ENCODE measurements at places on chromosomes 1 and 21. TPM values are rescaled to one million over a fixed set of nuclear protein-coding genes. Genes with fewer than 3 reads are reported as not detected.

Gene OR10J4
- total RNA-seq: not detected

Gene MMEL1
- not detected for total RNA-seq

Gene OLFML2B
- not detected for total RNA-seq

Gene FOXO6
- 0.55 TPM for total RNA-seq

Gene CIART
- 0.20 TPM for total RNA-seq

Gene OR2G3
- total RNA-seq: not detected

Gene HAO2
- not detected for total RNA-seq

DNA sequence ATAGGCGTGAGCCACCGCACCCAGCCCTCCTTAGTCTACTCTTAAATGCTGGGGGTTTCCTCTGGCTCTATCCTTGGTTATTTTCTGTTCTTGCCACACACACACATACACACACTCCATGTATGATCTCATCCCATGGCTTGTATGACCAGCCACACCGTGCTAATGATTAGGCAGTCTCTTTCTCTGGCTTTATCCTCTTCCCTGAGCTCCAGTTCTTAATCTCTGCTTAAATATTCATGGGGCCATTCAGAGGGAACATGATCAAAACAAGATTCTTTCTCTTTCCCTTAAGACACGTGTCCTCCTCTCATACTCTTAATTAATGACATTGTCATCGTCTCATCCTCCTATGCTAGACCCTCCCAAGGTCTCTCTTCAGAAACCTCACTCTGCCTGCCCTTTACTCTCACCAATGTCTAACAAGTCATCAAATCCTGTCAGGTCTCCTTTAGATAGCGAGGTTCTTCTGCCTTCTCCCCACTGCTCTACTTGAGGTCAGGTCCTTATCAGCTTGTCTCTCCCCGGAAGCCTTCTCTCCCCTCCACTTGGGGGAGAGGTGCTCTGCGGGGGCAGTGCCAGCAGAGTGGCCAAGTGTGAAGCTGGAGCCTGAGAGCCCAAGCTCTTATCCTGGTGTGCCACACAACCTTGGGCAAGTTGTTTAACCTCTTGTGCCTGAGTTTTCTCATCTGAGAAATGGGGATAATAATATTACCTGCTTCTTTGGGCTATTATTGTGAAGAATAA is 83.0 kb upstream of the GNG12 start:
- DNase-seq: no peak

DNA sequence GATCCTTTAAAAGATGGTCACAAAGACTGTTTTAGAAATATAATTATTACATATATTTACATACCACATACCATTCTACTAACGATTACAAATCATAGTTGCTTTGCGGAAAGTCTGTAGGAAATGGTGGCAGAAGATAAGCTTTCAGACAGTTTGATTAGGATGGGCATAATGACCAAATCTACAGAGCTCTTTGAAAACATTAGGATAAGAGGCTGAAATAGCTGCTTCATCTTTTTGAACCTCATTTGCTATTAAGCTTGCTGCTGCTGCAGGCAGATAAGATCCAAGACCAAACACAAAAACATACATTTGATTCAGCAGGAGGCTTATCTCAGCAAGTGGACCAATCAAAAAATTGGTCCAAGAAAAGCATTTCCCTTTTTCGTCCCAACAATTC is 47.1 kb downstream of the DDAH1 start:
- no peak for DNase-seq

- no peak for DNase-seq
These were observed 151.9 kb downstream of the TNFSF18 start for GRCh38 chr1:172898866-172899265.

DNA sequence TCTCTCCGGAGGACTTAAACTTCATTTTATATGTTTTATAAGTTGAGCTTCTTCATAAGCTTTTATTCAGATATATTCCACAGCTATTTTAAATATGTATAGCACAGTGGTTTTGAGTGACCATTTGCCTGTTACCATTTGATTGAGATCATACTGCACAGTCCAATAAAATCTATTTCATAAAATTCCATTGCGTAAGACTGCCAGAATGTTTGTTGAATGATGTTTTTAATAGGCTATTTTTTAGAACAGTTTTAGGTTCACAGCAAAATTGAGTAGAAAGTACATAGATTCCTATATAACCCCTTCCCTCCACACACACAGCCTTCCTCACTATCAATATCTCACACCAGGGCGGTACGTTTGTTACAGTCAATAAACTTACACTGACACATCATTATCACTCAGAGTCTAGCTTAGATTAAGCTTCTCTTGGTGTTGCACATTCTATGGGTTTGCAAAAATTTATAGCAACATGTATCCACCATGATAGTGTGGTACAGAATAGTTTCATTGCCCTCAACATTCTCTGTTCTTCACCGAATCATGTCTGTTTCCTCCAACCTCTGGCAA is 207.9 kb downstream of the TPR start:
- no peak for DNase-seq

GRCh38 chr1:159916242-159917051 is 8.9 kb downstream of the TAGLN2 start:
- no peak for DNase-seq

DNA sequence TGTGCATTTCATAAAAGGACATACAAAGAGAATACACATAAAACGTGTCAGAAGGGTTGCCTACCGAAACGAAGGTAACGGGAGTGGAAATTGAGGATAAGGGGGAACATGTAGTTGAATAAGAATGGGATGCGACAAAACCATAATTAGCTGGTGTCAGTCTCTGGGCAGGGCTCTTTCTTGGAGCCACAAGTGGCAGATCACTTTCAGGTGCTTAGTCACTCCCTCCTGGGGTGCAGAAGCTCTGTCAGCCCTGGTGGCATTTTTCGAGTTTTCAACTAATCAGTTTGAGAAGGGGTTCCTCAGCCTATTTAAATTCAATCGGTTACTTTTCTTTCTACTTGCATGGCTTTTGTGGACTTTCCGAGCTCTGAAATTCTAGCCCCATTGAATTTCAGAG is 133.9 kb upstream of the IGSF21 start:
- DNase-seq: no peak

DNA sequence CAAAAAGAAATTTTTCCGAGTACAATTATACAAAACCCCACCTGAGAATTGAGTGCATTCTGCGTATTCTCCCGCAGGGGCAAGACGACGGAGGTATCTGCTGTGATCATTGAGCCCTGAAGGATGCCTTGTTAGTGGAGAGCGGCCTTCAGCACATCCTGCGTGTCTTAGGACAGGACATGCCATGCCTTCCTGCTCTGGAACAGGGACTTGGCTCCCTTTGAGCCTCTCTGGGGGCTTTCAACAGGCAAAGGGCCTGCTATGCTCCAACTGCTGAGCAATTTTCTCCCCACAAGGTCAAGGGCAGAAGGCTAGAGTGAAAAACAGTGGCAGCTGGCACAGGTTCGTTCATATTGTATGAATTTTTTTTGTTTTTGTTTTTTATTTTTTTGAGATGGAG is 52.4 kb downstream of the TOR1AIP2 start:
- no peak for DNase-seq

- DNase-seq: no peak
These were observed 47.5 kb downstream of the CBS start for GRCh38 chr21:43027846-43028731.

- DNase-seq: no peak
These were observed 936.7 kb upstream of the TMPRSS15 start for GRCh38 chr21:19340303-19340702.

DNA sequence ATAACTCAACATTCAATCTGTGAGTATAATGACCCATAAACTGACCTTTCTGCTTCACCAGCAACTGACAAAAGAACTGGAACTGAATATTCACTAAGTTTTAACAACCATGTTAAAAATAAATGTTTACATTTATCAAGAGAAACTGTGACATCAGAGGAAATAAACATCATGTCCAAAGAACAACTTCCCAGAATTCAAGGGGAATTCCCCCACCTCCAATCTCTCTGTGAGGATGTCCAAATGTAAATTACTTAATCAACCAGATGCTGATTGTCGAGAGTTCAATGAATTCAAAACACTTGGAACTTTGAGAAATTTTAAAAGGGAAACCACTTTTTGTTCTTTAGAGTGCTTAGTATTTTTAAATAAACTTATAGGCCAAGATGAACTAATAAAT is 365.6 kb upstream of the ADGRL2 start:
- no peak for DNase-seq

DNA sequence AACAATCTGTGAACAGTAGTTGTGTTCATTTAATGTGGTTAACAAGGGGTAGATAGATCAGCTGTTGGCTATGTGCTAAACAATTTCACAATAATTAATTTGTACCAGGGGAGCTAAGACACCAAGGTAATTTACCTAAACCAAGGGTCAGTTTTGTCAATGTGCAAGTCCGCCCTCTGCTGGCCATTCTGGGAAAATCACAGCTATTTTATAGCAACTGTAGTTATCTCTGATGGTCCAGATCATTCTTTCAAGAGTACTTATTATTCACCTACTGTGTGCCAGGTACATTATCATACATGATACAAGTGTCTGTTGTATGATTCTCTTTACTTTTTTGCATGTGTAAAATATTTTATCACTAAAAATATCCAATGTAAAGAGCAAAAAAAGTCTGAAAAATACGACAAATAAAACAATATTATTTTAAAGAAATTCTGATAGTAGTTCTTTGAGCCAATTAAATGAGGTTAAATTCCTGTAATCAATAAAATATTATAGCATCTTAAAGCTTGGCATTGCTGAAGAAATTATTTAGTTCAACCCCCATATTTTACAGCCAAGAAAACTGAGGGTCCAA is 312.3 kb upstream of the FAM78B start:
- DNase-seq: peak; percentile 18

- DNase-seq: no peak
These were observed 48.4 kb downstream of the CCN1 start for GRCh38 chr1:85628791-85629531.

- DNase-seq: no peak
These were observed 48.9 kb downstream of the INKA2 start for GRCh38 chr1:111690306-111690617.

DNA sequence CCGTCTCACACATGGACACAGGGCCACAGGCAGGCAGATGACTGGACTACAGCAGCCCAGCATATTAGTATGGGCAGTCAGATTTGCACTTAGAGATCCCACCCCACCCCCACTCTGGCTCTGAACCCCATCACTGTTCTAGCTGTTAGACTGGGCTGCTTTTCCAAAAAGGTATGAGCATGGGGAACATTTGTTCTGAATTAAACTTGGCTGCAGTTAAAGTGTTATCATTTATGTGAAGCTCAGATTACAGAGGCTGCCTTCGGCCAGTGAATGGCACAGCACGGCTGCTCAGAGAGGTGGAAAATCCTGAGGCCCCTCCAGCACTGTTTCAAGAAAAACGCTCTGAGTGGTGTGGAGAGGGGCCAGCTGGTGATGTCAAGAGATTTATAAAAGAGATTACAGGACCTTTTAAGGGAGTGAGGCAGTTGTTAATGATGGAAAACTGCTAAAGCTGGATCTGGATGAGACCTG is 6.9 kb upstream of the NOS1AP start:
- no peak for DNase-seq

Data from activated B cell treated with CpG ODN at 0.5 μM for 24 hours (primary cell).